ENCODE measurements at places on chromosomes 4 and X.

- DNase-seq, result no peak
Observed at GRCh38 chr4:25799522-25799921, 63.3 kb downstream of the SEL1L3 start.

DNA sequence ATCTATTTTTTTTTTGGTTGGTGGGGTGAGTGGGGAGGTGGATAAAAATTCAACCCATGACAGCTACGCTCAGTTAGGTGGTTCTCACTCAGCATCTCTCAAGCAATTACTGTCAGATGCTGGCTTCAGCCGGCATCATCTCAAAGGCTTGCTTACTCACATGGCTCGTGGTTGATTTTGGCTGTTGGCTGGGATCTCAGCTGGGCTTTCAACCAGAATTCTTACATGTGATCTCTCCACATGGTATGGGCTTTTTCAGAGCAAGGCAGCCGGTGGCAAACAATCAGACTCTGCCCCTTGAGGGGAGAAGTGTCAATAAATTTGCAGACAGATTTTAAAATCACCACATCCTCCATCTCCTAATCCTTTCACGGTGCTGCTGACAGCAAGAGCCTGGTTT is 47.2 kb downstream of the SLC34A2 start:
- peak; percentile 47 for DNase-seq

GRCh38 chr4:53023677-53024299 is 161.7 kb downstream of the RASL11B start:
- no peak for DNase-seq

- no peak for DNase-seq
Observed at GRCh38 chrX:16807976-16808542, 21.8 kb downstream of the TXLNG start.

DNA sequence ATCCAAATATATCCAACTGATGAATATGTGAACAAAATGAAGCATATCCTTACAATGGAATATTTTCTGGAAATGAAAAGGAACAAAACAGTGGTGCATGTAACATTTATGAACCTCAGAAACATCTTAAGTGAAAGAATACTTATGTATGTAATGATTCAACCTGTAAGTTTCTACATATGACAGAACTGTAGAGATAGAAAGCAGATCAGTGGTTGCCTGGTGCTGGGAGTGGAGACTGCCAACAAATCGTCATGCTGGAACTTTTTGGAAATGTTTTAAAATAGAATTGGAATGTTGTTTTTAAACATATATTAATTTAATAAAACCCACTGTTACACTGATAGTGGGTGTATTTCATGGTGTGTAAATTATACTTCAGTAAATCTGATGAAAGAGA is 667.5 kb downstream of the RAPGEF2 start:
- DNase-seq, result no peak

GRCh38 chr4:140335076-140335475 is 38.4 kb upstream of the SCOC start:
- DNase-seq, result no peak

DNA sequence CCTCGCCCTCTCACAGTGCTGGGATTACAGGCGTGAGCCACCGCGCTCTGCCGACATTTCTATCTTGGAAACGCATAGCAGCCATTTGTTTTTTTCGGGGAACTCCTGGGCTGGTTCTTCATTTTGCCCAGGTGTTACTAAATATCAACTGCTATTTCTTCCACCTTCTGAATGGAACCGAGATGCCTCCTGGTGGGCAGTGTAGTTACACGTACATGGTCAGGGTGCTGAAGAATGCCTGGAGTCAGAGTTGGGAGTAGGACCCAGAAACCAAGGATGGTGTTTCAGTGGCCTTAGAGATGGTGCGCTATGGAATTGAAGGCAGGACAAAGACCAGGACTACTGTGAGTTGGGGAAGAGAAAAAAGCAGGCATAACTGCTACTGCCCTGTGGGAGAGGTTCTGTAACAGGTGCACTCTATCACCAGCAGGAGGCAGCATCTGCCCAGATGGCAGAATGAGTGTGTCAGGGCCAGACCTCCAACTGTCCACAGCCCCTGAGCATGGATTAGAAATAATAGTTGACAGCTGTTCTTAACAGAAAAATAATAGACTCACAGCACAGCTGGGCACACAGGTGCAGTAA is 81.7 kb downstream of the ZC4H2 start:
- DNase-seq, result no peak

DNA sequence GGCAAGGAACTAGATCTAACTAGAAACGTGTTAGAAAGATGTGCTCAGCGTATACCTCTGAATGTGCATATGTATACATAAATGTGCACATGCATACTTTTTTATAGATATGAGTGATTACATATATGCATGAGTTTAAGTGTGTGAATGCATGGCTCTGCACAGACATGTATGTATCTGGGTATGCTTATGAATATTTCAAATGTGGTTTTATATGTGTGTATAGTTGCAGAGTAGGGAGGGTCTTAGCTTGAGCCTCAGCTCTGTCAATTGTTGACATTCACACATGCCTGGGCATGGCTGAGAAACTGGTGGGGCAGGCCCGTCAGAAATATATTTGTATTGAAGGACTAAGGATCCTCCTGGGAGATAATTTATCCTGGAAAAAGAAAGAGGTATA is 31.1 kb downstream of the RAP2C start:
- no peak for DNase-seq

- DNase-seq, result no peak
Observed at GRCh38 chr4:13777341-13777740, 149.8 kb upstream of the BOD1L1 start.

DNA sequence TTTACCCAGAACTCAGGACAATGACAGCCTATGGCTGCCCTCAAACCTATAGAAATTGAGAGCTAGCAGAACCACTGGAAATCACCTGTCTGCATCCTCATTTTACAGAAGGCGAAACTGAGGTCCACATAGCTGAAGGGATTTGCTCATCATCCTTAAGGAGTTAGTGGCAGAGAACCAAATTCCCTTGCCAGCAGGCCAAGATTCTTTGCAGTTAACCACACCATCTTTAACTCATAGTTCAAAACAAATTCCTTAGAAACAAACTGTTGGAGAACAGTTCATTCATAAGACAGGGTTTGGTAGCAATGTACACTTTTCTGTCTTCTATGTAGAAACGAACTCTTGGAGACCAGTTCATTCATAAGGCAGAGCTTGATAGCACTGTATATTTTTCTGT is 37.9 kb upstream of the RAP2C start:
- no peak for DNase-seq

DNA sequence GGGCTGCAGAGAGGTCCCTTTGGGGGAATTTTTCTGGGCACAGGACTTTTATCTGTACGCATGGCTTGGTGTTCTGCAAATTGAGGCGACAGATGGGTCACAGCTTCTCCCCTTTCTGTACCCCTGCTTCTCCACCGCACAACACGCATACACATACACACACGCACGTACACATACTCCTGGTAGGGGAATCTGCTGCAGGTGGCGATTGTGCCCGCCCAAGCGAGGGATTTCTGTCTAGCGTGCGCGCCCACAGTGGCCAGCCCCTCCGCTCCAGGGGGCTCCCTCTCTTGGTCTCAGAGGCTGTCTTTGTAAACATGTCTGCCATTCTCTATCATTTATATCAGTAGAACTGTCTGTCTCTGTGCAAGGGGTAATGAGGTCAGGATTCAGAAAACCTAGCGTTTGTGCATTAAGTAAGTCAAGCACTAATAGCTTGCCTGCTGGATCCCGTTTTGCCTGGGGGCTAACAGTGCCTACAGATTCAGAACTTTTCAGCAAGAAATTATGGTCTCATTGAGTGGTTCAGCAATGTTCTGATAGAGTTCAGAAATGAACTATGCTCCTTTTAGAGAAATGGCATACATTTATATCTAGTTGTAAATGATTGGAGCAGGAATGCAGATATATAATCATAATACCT is 2.2 kb downstream of the GRID2 start:
- DNase-seq, result peak; percentile 72

DNA sequence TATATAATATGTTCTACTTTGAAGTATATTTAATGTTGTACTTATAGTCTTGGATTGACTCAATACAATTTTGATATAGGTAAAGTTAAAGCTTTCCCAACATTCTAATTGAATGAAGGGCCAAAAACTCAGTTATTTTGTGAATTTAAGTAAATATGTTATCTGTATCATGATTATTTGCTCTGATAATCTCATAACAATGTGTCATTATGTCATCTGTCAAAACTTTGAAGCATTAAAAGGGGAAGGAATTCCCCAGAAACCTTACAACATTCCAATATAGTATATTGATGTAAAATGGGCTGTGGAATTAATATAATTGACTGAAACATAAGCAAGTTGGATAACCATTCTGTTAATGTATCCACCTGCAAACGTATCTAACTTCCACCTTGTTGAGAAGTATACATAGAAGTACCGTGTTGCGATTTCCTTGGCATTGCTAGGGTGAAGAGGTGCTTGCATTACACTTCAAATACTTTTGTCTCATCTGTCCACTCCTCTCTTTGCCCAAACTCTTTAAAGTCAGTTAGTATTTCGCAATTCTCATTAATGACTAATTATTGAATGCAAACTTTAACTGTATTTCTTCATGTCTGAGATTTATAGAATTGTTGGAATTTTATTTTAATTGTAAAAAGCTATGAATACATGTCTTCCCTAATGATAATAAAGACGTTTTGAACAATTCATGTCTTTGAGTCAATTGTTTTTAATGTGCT is 1982.1 kb upstream of the ADGRL3 start:
- DNase-seq, result no peak

GRCh38 chr4:48216563-48216962 is 53.1 kb downstream of the TEC start:
- no peak for DNase-seq

GRCh38 chrX:123590842-123591486 is 141.9 kb downstream of the THOC2 start:
- DNase-seq, result no peak

DNA sequence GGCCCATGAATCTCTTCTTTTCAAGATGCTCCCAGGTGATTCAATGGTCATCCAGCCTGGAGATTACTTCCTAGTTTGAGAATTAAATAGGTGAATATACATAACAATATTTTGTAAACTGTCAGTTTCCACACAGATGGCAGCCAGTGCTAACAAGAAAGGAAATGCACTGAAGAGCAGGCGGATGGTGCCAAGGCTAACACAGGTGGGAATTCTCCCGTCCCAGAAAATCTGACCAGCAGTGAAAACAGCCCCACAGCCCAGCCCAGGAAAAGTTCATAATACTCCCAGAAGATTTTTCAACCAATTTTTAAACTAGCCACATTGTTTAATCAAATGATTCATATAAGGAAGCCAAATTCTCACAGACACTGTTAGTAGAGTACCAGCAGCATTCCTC is 387.2 kb upstream of the GATB start:
- no peak for DNase-seq

DNA sequence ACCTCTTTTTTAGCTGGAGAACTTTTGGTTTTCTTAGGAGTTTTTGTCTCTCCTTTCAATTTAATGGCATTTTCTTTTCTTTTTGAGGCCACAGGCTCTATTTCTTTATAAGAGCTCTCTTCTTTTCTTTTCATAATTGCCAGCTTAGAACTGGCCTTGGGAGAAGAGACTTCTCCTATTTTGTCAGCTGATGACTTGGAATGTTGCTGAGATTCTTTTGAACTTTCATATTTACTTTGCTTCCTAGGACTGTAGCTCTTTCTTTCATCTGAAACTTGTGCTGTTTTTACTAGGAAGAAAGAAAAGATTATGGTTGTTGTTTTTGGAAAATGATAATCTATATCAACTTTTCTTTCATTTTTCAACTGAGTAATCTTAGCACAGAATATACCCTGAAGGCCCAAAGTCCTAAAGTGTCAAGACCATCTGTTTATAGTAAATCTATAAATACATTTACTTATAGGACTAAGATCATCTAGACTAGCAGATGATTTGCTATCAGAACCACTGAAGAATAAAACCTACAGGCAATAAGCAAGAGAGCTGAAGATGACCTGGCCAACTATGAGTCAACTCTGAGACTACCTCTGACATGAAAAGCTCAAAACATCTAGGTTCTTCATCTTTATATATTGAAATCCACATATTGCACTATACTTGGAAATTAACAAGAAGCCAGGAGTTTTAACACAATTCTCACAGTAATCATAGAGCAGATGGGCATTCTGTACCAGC is 45.6 kb downstream of the RFC1 start:
- DNase-seq, result no peak

DNA sequence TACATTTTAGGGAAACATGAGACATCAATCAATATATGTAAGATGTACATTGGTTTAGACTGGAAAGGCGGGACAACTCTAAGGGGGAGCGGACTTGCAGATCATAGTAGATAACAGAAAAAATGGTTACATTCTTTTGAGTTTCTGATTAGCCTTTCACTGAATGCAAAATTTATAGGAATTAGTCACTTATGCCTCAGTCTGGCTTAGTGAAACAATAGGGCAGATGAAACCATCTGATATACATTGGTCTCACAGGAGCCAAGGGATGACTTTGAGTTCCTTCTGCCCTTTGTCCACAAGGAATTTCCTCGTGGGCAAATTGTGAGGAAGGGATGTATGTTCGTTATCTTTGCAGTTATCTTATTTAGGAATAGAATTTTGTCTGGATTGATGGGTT is 128.2 kb downstream of the ARSF start:
- no peak for DNase-seq

GRCh38 chr4:81214144-81214880 is 710 bp downstream of the PRKG2 start:
- DNase-seq, result no peak

DNA sequence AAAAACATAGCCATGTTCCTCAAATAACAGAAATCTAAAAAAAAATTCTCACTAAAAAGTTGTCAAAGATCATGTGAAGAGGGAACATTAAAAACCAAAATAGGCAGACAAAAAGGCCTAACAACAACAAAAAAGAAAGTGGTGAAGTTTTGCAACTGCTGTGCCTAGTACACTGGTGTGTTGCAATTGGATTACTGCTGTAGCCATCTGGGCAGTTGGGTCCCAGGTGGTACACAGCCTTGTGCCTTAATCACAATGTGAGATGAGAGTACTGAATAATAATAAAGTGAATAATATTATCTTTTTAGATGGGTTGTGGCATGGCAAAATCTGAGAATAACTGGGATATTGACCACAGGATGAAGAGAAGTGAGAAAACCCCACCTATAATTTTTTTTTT is 12.0 kb downstream of the C4orf54 start:
- no peak for DNase-seq

DNA sequence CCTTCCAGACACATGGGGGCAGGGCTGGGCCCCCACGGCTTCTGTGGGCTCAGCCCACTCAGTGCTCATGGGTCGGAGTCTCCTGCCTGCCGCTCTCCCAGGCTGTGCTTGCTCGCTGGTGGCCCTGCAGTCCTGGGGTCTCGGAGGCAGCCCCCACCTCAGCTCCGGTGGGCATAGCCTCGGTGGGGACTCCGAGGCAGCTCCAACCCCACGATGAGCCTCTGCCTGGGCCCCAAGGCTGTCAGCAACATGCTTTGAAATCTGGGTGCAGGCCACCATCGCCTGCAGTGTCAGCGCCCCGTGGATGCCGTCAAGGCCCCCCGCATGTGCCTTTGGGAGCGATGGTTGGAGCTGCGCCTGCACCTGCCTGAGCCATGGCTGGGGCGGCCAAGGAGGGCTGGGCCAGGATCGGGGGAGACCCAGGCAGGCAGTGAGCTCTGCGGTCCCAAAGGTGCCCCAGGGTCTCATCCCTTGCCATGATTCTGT is 30.2 kb upstream of the SPON2 start:
- no peak for DNase-seq
